Femur (tissue), 1 donor: ENCODE measurements at places on chromosomes 3 and 15.

GRCh38 chr3:186090901-186091300, 18.0 kb downstream of the ETV5 start:
- DNase-seq = no peak

- no peak for DNase-seq
These were observed 18.6 kb upstream of the IREB2 start for GRCh38 chr15:78419367-78419766.

GRCh38 chr3:130529486-130530215, 12.7 kb downstream of the COL6A6 start:
- DNase-seq = no peak

DNA sequence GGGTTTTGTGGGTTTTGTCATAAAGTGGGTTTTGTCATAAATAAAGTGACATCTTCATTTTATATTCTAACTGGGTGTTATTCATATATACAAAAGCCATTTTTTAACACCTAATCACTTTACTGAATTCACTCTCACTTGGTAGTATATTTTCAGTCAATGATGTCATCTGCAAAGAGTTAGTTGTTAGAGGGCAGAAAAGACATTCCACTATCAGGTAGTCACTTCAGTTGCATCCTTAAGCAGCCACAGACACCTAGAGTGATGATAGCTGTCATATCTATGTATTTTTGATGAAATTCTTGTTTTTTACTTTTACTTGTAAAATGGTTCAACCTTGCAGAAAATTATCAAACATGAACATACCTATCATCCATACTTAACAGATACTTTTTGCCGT, 89.0 kb downstream of the DHX36 start:
- no peak for DNase-seq

GRCh38 chr3:61110576-61110975, 140.7 kb downstream of the FHIT start:
- DNase-seq = no peak

GRCh38 chr3:58074997-58075396, 66.8 kb downstream of the FLNB start:
- no peak for DNase-seq

DNA sequence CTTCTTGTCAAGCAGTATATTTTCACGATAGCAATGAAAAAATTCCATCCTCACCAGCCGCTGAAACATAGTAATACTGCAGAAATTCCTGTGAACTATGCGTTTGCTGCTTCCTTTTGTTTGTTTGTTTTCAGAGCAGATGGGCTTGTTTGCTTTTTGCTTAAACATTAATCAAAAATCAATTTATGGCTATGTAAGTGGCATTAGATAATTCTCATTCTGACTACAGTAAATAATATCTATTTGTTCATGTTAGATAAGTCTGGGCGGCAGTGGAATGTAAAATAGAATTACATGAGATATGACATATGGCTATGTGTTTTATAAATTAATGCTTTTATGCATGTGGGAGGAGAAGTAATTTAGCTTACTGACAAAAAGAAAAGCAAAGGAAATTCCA, 163.7 kb downstream of the PGPEP1L start:
- DNase-seq = no peak

DNA sequence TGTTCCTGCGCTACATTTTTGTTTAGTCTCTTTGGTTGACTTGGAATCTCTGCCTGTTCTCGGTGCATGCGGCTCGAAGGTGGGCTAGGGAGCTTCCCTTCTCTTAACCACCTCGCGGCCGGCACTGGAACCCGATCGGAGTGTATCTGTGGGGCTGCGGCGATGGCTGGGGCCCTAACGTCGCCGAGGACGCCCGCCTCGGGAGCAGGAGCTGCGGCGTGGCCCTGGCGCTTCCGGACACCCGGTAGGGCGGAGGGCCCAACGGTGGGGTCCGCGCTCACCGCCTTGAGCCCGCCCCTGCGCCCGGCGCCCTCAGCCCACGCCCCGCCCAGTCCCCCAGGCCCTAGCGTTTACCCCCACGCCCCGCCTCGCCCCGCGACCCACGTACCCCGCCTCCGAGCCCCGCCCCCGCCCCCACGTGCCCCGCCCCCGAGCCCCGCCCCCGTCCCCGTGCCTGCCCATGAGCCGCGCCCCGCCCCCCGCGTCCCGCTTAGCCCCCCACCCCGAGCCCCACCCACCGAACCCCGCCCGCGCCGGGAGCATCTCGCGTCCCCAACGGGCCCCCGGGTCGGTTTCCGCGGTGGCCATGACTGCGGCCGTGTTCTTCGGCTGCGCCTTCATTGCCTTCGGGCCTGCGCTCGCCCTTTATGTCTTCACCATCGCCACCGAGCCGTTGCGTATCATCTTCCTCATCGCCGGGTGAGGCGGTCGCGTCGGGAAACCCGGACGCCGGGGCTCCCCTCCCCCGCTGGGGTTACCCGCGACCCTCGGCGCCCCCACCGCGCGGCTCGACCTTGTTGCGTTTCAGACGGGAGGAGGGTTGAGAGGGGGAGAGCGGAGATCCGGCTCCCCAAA, at the start of gene APH1B:
TSS of gene APH1B (plus strand) at position 568 of the 855 bp plus-strand sequence. CDS start at position 587, 19 bp downstream.
- DNase-seq = peak; percentile 92

DNA sequence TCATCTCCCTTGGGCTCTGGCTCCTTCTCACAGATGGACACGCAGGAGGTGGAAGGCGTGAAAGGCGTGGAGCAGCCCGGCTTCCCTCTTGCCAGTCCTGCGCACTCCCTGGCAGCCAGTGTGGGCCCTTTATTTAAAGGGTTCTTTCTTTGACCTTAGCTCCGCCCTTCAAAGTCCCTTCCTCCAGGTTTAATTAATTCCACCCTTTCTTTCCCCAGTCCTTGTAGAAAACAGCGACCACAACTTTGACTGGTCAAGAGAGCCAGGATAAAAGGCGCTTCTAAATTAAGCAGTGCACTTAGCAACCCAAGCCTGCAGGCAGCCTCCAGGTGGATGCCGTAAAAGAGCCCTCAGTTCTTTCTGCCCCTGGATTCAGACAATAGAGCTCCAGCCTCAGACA, at the start of gene HDC:
TSS of gene HDC (minus strand) at position 107 of the 400 bp plus-strand sequence. CDS start at position 4, 103 bp downstream.
- DNase-seq = no peak

- no peak for DNase-seq
These were observed 66.7 kb downstream of the GLB1 start for GRCh38 chr3:33030246-33030645.

- DNase-seq = no peak
These were observed 12.7 kb downstream of the SHOX2 start for GRCh38 chr3:158093526-158093925.

DNA sequence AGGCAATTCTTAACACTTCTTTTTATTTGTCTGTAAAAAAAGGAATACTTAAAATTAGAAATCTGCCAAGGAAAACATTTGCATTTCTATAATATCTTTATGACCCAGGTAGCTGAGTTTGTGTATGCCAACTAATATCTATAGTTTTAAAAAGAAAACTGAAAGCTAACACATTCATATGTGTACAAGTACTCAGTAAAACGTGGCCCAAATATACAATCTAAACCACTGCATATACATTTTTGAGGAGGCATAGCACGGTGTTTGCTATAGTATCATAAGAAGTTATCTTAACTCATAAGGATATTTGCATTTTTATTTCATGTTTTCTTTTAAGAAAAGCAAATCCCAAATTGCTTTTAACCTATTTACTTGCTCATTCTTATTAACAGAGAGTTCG, 172.7 kb downstream of the ZBTB20 start:
- no peak for DNase-seq

- DNase-seq = peak; percentile 56
These were observed 68.7 kb downstream of the SLTM start for GRCh38 chr15:58864602-58865424.

DNA sequence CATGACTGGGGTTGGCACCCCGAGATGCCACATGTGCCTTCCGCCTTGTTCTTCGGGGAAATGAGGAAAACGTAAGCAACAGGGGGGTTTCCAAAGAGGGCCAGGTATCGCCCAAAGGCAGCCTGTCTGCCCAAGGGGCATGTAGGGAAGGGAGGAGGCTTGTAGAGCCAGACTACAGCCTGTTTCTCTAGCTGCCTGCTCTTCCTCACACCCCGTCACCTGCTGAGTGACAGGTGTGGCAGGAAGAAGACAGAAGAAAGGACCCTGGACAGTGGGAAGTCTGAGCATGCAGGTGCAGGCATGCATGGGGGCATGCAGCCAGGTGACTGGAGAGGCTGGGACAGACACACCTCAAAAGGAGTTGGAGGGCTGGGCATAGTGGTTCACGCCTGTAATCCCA, 9.8 kb downstream of the PLA2G4E start:
- DNase-seq = no peak

DNA sequence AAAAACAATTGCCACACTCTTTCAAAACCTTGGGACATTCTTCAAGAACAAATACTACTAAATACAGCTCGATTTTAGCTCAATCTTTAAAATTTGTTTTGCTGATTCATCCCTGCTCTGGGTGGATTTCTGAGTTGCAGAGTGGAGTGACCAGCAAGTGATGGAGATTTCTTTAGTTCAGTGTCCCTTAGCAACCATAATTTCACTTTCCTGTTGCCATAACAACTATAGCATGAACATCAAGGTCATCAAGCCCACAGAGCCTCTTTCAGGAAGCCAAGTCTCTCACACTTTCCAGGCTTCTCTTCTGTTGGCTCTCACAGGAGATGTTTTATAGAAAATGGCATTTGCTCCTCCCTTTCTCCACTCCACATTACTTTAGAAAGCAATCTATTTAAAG, 597.2 kb upstream of the ADAMTS9 start:
- no peak for DNase-seq

- no peak for DNase-seq
These were observed 527 bp downstream of the CSNK1G1 start for GRCh38 chr15:64355348-64355943.

GRCh38 chr3:133412183-133413132, 12.6 kb downstream of the BFSP2 start:
- DNase-seq = peak; percentile 33

DNA sequence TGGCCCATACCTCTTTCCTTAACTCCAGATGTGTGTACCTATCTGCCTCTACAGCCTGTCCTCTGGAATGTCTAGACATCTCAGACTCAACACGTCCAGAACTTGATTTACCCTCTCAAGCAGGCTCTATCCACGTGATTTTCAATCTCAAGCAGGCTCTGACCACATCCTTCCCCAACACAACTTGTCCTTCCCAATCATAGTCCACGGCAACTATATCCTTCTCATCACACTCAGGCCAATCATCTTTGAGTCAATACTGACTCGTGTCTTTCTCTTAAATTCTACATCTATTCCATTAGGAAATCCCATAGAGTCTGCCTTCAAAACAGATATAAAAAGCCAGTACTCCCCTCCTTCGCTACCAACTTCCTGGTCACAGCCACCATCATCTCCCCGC, 70.4 kb downstream of the FOXP1 start:
- DNase-seq = no peak

- no peak for DNase-seq
These were observed 74.8 kb downstream of the DNASE1L3 start for GRCh38 chr3:58135712-58136543.

DNA sequence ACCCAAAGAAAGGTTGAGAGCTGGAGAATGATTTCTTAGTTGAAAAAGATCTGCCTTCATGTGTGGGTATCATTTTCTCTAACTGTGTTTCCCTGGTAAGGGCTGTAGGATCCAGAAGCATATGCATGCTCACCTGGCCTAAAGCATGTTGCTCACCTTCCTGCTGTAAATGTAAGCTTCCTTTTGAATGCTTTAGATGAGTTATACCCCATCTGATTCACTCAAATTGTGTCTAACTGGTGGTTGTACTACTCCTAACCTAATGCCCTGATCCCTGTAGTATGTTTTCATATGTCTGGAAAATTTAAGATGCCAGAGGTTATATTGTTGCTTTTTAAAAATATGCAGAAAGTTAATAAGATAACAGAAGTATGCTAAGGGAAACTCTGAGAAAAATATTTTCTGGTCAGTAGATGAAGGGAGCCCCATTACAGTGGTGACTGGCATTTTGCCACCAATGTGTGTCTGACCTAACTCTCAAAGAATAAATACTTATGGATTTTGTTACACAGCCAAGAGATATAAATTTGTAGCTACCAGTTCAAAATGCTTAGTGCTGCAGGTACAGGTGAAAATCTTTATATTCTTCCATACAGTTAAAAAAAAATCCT, 7.7 kb downstream of the FILIP1L start:
- DNase-seq = no peak

GRCh38 chr15:98330692-98331435, 317.5 kb upstream of the IGF1R start:
- DNase-seq = no peak

DNA sequence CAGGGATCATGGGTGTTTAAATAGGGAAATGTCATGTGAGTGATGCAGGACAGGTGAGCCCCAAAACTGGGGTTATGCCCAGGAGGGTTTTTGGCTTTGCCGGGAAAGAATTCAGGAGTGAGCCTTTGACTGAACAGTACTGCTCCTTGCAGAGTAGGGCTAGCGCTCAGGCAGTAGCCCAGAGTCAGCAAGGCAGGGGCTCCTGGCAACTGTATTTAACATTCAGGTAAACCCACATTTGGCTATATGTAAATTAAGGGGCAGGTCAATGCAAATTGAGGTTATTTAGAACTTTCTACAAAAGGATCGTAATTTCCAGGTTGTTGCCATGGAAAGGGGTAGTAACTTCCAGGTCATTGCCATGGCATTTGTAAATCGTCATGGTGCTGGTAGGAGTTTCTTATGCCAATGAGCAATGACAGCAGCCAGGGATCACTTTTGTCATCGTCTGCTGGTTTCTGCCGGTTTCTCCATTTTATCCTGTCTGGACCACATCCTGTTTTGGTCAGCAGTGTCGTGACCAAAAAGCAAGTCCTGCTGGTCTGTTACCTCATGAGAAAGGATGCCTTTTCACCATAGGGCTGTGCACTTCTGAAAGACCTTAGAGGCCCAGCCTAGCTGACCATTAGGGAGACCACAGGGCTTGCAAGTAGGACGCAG, 24.3 kb downstream of the MTHFS start:
- peak; percentile 29 for DNase-seq

DNA sequence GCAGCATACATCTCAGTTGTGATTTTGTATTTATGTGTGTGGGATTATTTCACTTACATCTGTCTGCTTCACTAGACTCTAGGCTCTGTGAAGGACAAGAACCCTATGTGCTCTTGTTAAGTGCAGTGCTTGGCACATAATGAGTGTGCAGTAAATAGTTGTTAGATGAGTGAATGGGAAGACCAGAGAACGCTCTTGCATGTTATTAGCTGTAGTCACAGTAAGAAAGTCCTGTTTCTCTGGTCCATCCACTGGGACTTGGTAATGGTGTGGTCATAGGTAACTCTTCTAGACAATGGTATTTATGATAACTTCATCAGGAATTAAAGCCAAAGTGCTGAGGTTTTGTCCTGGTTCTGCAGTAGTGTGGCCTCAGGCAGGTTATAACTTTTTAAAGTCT, 1.4 kb upstream of the AQP9 start:
- DNase-seq = no peak

GRCh38 chr15:71281256-71281655, 166.0 kb downstream of the THSD4 start:
- no peak for DNase-seq
